CD4-positive, alpha-beta T cell treated with Interleukin-4 for 1 hour (primary cell): ENCODE measurements at places on chromosomes 4 and X.

DNA sequence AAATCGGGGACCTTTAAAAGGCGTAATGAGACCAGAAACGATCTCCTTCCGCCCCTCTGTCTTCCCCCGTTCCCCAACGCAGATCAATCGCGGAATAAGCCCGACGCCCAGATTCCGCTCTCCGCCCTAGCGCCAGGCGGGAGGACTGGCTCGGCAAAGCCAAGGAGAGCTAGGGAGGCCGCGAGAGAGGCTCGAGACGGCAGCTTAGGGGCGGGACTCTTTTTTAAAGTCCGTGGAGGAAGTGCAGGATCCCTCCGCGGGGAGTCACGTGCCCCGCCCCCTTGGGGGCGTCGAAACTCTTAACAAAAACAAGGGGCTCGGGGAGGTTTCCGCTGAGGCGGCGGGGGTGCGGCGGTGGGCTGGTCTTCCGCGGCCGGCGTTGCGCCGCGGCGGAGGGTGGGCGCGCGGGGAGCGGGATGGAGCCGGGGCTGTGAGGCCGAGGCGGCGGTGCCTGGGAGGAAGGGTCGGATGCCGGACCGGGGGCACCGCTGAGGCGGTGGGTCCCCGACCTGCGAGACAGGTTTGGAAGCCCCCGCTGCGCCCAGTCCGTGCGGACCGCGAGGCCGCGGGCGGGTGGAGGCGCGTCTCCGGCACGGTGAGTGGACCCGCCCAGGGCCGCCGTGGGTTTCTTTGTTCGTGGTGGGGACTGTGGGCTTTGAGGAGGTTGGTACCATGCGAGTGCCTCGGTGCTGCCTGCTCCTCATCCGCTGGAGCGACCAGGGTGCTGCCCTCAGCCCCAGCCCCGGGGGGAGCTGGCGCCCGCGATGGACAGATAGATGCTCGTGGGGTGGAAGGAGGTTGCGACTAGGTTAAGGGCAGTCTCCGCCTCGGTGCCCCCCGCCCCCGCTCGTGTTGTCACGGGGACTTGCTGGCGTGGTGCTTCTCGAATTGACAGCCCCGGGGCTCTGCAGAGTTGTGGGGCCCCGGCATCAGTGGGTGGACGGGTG is at the start of gene CCNG2:
Gene CCNG2 (plus strand): TSS at position 296 of the 947 bp plus-strand sequence. CDS start 1,326 bp downstream, outside the sequence.
- DNase-seq: peak; percentile 49

- DNase-seq: no peak
Observed at GRCh38 chr4:82645936-82646565, 84.3 kb upstream of the TMEM150C start.

DNA sequence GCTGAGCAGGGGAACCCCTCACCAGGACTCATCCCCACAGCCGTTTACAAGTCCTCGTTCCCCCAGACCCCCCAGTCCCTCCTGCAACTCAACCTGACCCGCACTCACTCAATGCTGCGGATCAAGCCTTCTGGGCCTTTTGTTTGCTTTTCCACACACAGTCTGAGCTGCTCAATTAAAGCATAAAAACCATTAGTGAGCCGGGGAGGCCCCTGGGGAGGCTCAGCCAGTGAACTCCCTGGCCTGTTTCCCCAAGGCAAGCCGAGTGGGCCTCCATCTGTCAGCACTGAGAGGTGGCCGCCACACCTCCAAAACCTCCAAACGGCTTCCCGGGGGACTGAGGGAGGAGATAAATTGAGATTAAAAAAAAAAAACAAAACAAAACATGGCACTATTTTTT is 158.5 kb downstream of the SHOX start:
- DNase-seq: no peak

- DNase-seq: no peak
Observed at GRCh38 chr4:911871-912490, 20.1 kb downstream of the GAK start.

DNA sequence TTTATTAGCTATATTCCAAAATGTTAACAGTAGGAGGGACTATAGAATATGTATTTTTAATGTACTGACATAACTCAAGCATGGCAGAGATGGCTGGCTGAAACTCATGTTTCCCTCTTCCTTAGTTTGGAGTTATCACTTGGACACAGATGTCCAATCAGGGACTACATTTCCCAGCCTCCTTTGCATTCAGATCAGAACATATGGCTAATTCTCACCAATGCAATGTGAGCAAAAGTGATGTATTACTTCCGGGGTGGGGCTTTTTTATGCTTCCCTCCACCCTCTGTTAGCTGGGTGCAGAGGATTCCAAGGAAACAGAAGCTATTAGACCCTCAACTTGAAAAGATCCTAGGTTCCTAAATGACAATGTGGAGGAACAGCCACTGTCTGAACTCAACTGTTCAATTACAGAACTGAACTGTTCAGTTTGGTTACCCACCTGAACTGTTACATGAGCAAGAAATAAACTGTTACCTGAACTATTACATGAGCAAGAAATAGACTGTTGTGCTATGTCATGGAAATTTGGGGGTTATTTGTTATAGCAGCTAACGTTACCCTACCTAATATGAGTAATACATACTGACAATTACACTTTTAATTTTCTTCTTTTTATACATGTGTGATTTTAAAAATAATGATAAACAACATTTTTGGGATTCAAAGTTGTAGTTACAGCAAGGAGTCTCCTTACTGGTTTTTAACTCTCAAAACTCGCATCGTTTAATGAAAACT is 29.6 kb upstream of the ERVMER34-1 start:
- DNase-seq: no peak

DNA sequence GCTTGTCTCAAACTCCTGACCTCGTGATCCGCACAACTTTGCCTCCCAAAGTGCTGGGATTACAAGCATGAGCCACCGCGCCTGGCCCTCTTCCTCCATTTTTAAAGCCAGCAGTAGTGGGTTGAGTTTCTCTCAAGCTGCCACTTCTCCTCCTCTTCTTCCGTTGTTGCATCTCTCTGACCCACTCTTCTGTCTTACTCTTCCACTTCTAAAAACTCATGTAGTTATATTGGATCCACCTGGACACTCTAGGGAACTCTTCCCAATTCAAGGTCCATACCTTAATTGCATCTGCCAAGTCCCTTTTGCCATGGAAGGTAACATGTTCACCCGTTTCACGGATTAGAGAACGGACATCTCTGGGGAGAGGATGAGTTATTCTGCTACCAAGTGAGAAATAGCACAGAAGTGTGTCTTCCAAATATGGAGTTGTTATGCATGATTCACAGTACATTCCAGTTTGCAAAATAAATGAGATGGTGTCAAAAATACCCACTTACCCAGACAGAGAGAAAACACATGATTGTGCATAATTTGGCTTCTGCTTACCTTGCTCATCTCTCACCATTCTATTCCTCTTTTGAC is 51.8 kb downstream of the GBA3 start:
- DNase-seq: no peak

- DNase-seq: no peak
Observed at GRCh38 chr4:140028676-140029517, 125.1 kb downstream of the MAML3 start.

- DNase-seq: no peak
Observed at GRCh38 chrX:2449135-2449886, 51.5 kb downstream of the DHRSX start.

GRCh38 chr4:10226756-10227155 is 110.2 kb upstream of the WDR1 start:
- DNase-seq: no peak

DNA sequence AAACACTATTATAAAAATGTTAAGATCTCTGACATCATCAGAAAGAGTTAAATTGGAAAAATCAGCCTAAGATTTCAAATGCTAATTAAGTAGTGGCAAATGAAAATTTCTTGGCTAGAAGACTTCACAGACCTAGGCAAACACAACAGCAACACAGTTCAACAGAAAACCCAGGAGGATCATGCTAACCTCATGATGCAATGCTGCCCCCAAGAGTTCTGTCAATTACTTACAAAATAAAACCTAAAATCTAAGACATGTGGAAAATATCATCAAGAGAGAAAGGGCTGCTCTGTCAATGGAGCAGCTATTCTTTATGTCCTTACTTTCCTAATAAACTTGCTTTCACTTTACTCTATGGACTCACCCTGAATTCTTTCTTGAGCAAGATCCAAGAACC is 21.0 kb downstream of the S100G start:
- peak; percentile 43 for DNase-seq

DNA sequence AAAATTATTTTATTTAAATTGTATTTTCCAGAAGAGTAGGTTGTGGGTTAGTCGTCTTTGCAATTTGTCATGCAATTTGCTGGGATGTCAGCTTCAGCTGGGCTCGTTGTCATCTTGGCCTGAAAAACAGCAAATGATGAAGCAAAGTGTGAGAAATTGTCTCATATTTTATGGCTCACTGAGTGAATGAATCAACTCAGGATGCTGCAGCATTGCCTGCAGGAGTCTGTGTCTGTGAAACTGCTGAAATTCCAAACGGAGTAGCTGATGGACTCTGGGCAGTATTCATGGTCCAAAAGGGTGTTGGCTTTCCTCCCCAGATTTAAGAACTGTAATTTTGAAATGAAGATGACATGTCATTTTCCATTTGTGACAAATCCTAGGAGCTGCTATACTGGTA is 37.2 kb downstream of the CXCL8 start:
- DNase-seq: no peak

GRCh38 chr4:7595934-7596461 is 161.3 kb upstream of the PSAPL1 start:
- DNase-seq: no peak

GRCh38 chrX:136159611-136160025 is 12.3 kb downstream of the FHL1 start:
- DNase-seq: peak; percentile 21

DNA sequence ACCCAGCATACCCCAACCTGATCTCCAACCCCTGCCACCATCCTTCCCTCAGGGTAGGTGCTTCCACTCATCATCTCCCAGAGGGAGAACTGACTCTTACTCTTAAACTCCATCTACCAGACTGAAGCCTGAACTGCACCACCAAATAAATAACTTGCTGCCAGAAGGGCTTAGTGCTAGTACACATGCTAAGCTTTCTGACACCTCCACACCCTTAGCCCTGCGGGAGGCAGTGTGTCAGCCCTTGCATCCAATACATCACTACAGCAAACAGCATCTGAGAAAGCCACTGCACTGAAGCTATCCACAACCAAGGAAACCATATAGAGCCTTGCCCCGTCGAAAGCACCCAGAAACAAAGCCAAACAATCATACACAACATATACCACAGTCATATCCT is 68.6 kb upstream of the MCF2 start:
- DNase-seq: no peak

DNA sequence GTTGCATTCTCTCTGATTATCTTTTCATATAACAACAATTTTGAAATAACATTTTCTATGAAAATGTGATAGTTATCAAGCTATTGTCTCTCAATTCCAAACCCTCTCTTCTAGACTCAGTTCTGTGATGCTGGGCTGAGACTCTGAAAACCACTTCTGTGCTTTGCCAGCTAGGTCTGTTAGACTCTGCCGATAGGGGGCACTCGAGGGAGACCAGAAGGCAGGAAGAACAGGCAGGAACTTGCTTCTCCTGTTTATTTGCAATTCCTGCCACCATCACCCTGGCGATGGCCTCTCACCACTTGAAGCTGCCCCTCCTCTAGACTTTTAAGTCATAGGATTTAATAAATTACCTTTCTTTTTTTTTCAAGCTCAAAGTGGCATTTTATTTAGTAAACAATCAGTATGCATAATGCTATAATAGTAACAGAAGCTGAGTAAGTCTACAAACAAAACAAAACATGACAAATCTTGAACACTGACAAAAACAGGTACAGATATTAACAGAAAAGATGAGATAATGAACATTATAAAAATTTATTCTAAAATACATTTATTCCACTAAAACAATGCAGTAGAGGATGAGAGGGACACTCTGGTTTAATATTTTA is 49.7 kb downstream of the RASL11B start:
- peak; percentile 53 for DNase-seq

DNA sequence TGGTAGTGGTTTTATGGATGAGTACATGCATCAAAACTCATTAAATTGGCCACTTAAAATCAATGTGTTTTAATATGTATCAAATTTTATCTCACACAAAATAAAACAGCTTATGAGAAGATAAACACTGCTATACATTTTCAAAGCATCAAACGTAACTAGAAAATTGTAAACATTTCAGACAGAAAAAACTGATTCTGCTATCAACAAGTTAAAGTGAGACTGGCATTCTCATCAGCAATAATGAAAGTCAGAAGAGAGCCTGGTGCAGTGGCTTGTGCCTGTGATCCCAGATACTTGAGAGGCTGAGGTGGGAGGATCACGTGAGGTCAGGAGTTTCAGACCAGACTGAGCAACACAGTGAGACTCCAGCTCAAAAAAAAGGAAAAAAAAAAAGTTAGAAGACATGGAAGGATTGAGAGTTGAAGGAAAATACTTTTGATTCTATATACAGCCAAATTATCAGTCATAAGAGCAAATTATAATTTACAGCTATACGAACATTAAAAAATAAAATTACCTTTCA is 2.9 kb downstream of the TBCK start:
- no peak for DNase-seq
